ENCODE measurements at places on chromosomes 1 and 21.

- DNase-seq = no peak
Observed at GRCh38 chr1:6440198-6441126, 15.9 kb downstream of the ESPN start.

GRCh38 chr1:36387141-36387949 is 1.6 kb upstream of the STK40 start:
- DNase-seq = no peak

GRCh38 chr1:155834296-155834926 is 22.6 kb downstream of the GON4L start:
- no peak for DNase-seq

GRCh38 chr1:37393173-37394120 is 80.9 kb upstream of the ZC3H12A start:
- no peak for DNase-seq

DNA sequence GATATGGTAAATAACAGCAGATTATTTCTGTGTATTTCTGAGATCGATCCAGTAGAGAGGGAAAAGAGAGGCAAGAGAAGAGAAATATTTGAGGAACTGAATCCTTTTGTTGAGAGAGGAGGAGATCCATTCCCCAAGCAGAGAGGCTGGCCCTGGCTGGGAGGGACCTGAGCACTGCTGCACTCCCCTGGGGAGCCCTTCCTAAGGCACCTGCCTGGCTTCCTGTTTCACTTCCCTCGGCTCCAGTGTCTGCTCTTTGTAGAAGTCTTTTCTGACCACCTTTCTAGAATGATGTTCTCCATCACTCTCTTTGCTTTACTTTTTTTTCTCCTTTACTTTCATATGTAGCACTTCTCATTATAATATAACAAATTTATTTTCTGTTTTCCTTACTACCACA is 42.3 kb upstream of the SLC6A9 start:
- no peak for DNase-seq

DNA sequence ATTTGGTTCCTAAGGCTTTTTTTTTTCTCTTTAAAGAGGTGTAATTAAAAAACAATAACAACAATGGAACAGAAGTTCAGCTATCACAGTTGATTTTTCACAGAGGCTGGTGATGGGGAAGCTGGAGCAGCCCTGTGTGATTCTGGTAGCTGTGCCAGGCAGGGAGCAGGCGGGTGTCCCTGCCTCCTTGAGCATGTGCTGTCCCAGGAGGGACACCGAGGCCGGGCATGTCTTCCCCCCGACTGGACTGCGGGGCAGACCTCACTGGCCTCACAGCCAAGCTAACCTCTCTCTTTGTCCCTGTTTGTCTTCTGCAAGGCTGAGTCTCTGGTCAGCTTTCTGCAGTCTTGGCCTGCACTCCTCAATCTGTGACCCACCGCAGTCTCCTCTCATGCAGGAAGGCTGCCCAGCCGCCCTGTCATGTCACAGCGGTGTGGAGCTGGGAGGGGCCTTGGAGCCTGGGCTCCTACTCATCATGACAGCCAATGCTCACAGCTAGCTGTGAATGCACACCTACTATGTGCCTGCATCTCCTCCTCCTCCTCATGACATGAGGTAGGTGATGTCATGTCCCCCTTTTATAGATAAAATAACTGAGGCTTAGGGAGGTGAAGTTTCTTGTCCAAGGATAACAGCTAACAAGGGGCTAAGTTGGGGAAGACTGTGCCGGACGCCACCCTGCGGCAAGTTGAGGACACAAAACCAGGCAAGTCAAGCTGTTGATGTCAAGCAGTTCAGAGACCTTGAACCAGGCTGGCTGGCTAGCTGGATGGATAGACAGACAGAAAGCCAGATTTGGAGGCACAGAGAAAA is 10.3 kb upstream of the ACTL8 start:
- DNase-seq = no peak

DNA sequence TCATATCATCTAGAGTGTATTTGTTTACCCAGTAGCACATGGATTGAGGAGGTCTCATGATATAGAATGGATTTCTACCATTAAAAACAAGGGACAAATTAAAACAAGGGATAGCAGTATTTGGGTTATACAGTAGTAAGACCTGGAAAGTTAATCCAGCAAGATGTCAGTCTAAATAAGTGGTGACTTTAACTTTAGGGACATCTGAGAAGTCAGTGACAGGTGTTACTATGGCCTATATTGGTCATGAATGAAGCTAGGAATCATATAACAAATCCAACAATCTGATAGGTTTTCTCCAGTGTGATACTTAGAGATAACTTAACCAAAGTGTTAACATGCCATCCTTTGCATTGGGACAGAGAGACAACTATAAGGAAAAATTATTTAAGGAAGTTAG is 42.7 kb upstream of the DHCR24 start:
- no peak for DNase-seq
